ENCODE measurements at places on chromosomes 1 and 21.

GRCh38 chr1:23524163-23524562, 6.9 kb downstream of the E2F2 start:
- peak; percentile 52 for DNase-seq

DNA sequence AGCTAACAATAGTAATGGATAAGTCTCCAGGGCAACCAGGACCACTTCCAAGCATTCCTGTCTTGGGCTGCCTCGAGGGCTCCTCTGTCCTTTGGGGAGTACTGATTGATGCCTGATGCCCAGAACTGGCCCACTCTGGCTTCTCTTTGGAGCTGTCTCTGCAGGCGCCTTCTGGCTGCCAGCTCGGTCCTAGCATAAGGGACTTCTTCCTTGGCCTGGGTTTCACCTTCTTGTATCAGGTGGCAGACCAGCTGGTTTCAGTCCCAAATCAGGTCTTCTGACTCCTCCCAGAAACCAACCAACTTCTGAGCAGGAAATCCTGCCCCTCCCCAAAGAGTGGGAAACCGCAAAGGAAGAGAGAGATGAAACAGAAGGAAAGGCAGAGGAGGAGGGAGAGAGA, 10.6 kb downstream of the G0S2 start:
- DNase-seq = no peak

GRCh38 chr1:167594822-167595221, 35.2 kb upstream of the RCSD1 start:
- DNase-seq = no peak

DNA sequence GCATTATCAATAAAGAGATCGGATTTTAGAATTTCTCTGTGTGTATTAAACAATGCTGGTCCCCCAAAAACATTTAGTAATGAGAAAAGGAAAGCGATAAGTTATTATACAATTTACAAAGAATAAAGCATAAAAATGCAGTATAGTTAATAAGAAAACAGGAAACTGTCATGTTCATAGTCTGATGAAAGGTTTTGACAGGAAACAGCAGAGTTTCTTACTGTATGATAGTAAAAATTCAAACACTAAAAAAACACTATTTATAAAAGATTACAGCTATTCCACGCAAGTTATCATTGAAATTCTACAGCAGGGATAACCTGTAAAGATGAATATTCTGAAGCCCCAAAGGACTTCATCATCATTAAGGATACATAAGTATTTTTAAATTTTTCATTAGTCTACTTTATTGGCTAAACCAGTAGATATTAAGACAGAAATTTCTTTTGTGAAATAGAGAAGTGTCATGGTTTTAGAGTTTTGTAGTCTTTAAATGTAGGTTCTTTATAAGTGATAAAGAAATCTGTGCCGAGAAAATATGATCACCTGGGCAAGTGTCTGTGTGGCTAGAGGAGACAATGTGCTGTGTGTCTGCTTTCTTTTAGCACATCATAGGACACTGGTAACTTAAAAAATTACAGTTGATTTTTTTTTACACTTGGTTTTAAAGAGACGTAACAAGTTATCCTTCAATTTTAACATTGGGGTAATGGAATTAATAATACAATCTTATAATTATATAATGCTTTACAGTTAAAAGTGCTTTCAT, 49.7 kb upstream of the GFI1 start:
- DNase-seq = no peak

DNA sequence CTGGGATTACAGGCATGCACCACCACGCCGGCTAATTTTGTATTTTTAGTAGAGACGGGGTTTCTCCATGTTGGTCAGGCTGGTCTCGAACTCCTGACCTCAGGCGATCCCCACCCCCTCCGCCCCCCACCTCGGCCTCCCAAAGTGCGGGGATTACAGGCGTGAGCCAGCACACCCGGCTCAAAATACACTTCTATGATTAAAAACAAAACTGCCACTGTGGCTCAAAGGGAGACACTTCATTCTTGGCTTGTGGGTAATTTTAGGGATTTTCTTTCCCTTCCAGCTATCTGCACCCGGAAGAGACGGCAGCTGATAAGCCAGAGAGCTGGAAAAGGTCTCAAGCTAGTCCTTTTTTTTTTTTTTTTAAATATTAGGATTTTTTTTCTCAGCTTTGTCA, 24.5 kb downstream of the TMPRSS2 start:
- no peak for DNase-seq

DNA sequence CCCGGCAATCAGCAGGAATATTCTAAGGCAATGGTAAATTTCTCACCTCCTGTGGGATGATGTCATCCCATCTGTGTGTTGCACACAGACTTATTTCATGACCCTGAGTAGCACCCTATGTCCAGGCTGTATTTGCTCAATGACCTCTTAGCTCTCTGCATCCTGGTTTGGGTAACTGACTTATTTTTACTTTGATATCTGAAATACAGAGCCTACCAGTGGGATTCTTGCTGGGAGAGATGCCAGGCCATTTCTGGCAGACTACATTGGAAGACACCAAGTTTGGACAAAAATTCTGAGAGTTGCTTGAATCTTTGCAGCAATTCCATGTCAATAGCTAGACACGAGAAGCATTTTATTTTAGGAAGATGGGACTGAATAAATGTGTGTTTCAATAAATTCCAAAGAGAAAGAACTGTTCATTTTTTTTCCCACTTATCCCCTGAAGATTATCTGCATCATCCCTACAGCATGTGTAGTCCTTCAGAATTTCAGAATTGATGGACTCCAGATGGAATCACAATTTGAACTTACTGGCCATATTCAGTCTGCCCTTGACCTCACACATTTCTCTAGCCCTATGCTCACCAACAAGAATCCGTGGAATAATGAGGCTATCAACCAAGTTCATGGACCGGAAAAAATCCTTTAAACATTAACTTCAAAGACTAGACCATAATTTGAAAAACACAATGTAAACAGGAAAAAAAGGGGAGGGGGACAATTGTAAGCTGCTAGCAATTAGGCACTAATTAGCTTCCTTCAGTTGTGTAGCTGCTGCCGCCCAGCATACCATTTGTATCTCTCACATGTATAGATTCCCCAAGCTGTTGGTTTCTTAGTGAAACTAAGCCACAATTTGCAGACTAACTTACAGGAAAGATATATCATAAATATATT, 226.5 kb downstream of the HMCN1 start:
- no peak for DNase-seq

- no peak for DNase-seq
Observed at GRCh38 chr1:198268784-198269645, 112.2 kb downstream of the NEK7 start.

DNA sequence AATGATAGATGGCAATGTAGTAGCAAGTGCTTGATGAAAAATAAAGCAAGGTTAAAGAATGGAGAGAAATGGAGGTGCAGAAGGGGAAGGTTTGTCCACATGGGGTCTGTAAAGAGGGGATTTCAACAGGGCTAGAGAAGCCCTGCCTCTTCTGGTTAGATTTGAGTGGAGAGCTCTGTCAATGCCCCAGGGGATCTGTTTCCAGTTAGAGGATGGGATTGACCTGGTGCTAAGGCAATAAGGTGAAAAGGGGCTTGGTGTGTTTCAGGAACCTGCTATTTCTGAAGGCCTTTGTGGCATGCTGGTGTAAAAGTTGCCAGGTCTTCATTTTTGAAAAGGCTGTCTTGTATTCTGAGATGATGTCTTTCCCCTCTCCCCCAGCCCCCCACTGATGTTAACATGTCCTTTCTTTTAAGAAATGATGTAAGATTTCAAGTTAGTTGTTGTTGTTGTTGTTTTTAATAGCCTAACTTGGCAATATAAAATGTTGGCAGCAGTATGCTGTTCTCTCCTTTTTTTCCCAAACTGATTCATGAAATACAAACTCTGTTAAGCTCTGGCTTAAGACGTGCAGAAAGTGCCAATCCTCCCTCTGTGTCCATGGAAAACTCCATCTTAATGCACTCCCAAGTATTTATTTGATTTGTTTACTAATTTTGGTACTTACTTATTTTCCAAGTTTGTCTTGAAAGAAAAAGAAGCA, 370.3 kb upstream of the ADGRL2 start:
- no peak for DNase-seq

Measured in hematopoietic multipotent progenitor cell treated with erythropoietin and hydrocortisone succinate and interleukin-3 and kit ligand, for 15 days (in vitro differentiated cells).